ENCODE measurements at places on chromosomes 12 and 14. TPM values are rescaled to one million over a fixed set of nuclear protein-coding genes. Genes with fewer than 3 reads are reported as not detected.

DNA sequence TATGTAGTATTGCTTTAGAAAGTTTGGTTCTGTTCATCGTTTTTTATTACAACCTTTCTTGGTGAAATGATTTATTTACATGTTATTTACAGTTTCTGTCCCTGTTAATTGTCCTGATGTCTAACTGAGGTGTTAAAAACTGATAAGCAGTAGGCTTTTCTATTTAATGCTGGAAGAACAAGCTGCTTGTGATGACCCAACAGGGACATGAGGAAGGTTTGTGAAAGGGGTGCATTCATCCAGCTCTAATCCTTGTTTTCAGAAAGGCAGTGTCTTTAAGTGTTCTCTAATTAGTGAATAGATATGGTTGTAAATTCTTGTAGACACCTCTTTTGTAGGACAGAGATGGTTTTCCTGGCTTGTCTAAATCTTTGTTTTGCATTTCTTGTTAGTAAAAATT lies 191.4 kb downstream of the FOXA1 start:
- DNase-seq = no peak

DNA sequence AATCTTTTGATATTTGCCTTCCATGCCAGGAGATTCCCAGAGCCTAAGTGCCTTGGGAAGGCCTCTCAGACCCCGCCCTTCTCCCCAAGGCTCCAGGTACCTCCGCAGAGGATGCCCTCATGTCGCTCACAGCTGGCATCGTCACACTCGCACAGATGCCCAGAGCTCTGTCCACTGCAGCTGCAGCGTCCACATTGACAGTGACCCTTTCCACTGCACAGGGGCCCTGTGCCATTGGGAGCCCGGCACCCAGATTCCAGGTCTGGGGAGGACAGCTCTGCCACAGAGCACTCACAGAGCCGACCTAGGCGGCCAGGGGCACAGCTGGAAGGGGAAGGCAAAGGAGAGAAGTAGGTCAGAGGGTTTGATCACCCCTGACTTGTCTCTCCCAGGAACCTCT lies 12.3 kb upstream of the CSAD start:
- DNase-seq = no peak

Gene KLRC4
- 0.28 TPM for polyA plus RNA-seq

GRCh38 chr12:44703182-44703910 lies 172.8 kb downstream of the NELL2 start:
- DNase-seq = no peak

- DNase-seq = no peak
These were observed 32.2 kb upstream of the BHLHE41 start for GRCh38 chr12:26157001-26157400.

Gene C14orf132
- polyA plus RNA-seq = 1.8 TPM
